ENCODE measurements at places on chromosomes 1 and 21.

DNA sequence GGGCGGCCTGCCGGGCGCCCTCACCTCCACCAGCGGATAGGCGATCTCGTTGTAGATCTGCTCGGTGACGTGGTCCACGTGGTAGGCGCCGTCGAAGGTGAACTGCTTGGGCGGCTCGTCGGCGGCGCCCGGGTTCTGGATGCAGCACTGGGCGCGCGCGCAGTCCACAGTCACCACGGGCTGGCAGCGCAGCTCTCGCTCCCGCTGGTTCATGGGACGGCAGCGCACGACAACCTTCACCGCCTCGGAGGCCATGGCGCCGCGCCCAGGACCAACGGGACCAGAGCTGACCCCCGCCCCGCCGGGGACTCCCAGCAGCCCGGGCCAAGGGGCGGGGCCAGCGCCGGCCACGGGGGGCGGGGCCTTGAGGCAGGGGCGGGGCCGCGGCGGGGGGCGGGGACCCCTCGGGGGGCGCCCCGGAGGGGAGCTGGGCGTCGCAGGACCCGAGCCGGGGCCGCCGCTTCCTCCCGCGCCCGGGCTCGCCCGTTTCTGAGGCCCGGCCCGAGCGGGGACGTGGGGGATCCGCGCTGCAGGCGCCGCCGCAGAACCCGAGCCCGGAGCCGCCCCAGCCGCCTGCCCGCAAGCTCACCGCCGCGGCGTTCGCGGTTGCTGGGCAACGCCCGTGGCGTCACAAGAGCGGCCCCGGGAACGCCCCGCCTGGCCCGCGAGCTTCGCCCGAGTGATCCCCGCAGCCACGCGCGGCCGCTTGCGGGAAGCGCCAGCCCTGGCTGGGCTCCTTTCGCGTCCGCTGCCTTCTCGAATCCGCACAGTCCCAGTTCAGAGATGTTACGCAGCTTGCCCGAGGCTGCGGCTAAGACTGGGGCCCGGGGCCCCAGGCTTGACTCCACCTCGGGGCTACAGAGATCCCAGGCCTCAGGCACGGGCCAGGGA, at the start of gene KIF17:
Gene KIF17 (minus strand): TSS at position 556 of the 891 bp plus-strand sequence. CDS start 301 bp downstream, at position 255.
- DNase-seq, result peak; percentile 68

- DNase-seq, result no peak
Observed at GRCh38 chr21:27467366-27467765, 500.5 kb upstream of the ADAMTS5 start.

DNA sequence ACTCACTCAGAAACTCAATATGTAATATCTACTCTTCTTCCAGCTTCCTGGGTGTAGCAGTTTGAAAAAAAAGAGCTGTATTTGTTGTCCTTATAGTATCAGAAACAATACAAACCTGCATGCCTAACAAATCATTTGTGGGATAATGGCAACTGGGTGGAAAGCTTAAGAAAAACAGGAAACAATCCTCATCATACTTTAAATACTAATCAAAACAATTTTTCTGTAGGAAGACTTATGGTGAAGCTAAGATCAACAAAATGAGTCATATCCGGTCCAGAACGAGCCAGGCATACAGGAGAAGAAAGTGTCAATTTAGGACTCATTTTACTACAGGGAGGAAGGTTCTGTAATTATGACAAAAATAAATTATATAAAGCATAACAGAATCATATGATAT, 181.8 kb upstream of the ADGRL4 start:
- peak; percentile 13 for DNase-seq

DNA sequence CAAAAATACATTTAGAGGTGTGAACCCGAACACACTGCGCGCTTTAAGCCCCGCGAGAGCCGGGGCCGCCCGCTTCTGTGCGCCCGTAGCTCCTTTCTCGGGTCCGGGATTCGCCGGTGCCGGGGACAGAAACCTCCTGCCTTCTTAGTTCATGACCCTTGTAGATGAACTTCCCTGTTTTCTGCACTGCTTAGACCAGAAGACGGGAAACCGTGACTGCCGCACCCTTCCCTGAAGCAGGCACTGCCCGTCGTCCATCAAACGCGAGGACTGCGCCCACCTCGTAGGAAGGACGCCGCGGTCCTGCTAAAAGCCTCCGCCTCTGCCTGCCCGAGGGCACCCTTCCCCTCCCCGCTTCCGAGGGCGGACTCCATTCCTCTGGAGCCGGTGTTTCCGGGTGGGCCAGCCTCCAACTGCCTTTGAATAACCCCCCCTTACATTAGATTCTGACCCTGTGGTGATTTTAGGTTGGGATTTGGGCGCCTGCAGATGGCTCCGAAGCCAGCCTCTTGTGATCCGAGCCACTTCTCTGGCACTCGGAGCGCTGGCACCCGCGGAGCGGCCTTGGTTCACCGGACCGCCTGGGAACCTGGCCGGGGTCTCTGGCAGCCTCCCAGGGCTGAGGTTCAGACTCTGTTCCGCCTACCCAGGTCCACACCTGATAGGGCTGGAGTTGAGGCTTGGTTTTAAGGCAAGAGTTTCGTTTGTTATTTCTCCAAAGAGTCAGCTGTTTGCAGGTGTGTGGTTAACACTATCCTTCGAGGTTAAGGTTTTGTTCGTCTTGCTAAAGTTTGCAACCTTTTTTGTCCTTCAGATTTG, 1.2 kb upstream of the PTTG1IP start:
- DNase-seq, result no peak

DNA sequence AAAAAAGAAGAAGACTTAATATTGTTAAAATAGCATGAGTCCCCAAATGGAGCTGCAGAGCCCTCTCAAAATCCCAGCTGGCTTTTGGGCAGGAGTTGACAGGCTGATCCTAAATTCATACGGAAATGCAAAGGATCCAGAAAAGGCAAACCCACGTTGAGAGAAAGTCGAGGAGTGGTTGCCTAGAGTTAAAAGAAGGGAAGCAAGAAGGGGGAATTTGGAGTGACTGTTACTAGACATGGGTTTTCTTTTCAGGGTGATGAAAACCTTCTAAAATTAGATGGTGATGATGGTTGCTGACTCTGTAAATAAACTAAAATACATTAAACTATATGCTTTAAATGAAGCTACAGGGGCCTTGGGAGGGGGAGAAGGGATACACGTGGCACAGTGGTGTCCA, 1.6 kb downstream of the DNMT3L start:
- DNase-seq, result no peak

- DNase-seq, result no peak
Observed at GRCh38 chr21:34170886-34171285, 97.5 kb downstream of the MRPS6 start.

- peak; percentile 46 for DNase-seq
Observed at GRCh38 chr1:204520834-204521709, 4.9 kb downstream of the MDM4 start.

DNA sequence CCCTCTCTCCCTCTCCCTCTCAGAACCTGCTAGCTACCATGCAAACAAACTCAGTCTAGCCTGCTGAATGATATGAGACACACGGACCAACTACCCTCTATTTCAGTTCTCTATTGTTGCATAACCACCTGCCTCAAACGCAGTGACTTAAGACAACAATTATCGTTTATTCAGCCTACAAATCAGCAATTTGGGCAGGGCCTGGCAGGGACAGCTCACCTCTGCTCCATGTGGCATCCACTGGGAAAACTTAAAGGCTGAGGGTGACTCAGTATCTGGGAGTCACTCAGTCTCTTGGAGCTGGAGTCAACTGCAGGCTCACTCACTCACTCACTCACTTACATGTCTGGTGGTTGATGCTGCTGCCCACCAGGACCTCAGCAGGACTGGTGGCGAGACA, 121.3 kb downstream of the SEC16B start:
- peak; percentile 60 for DNase-seq

GRCh38 chr1:27713869-27714513, 11.8 kb upstream of the FAM76A start:
- no peak for DNase-seq

DNA sequence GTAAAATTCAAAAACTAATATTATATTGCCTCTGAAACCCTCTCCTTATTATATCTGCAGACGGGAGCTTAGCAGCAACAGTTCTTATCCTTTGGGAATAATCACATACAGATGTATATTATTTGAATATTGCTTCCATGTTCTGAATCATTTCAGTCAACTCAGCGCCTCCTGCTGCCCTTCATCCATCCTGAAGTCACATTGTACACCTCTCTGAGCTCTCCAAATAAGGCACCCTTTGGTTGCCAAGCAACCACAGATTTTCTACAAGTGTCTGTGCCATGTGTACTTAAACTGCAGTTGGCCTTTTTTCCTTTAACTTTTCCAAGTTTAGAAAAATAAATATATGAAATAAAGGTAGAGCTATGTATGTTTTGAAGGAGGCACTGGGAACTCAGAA, 384.3 kb downstream of the LRRIQ3 start:
- DNase-seq, result peak; percentile 27

DNA sequence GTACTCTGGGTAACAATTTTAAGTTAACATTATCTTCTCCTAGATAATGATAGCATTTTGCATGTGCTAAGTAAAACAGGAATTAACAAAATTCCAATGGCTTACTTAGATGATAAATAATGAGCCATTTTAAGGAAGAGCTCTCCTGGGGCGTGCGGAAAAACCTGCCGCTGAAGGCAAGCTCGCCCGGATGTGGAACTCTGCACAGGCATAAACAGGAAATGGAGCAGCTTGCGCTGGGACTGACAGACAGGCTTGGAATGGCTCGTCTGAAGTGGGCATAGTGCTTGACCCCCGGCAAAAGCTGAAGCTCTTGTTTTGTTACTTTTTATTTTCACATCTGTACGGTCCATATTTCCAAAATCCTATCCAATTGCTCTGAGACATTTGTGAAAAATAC, 169.2 kb downstream of the ZNF281 start:
- no peak for DNase-seq

- no peak for DNase-seq
Observed at GRCh38 chr21:35216996-35217395, 167.9 kb upstream of the RUNX1 start.

DNA sequence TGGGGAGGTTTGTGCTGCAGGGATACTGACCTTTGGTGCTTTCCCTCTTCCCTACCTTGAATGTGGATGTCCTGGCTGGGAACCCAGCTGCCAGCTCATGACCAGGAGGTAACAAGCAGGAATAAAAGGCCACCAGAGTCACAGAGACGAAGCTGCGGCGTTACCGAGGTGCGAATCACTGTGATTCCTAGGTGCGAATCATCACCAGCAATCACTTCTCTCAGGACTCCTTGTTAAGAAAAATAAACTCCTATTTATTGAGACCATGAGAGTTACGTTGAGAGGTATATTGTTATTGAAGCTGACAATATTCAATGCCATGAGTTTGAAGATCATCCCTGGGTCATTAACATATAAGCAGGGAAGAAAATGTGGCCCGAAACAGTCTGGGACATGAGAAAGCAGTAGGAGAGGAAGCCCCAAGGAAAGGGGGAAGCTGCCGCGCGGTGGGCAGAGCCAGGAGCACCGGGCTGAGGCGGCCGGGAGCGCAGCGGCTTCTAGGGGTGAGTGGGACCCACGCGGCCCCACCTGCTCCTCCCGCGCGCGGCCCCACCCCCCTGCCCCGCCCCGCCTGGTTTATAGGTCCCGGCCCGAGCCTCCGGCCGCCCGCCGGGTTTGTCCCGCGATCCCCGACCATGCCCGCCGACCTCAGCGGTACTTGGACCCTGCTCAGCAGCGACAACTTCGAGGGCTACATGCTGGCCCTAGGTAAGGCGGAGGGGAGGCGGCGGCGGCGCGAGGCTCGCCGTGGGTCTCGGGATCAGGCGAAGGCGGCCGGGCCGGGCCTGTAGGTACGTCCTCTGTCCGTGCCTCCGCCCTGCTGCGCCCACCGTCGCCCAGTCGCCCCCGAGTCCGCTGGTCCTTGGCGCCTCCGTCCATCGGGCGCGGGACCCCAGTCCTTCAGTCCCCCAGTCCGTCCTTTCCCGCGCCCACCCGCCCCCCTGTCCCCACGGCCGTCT, at the start of gene RBP7:
Gene RBP7 (plus strand): TSS at position 605 of the 959 bp plus-strand sequence. CDS start 31 bp downstream, at position 636.
- no peak for DNase-seq

DNA sequence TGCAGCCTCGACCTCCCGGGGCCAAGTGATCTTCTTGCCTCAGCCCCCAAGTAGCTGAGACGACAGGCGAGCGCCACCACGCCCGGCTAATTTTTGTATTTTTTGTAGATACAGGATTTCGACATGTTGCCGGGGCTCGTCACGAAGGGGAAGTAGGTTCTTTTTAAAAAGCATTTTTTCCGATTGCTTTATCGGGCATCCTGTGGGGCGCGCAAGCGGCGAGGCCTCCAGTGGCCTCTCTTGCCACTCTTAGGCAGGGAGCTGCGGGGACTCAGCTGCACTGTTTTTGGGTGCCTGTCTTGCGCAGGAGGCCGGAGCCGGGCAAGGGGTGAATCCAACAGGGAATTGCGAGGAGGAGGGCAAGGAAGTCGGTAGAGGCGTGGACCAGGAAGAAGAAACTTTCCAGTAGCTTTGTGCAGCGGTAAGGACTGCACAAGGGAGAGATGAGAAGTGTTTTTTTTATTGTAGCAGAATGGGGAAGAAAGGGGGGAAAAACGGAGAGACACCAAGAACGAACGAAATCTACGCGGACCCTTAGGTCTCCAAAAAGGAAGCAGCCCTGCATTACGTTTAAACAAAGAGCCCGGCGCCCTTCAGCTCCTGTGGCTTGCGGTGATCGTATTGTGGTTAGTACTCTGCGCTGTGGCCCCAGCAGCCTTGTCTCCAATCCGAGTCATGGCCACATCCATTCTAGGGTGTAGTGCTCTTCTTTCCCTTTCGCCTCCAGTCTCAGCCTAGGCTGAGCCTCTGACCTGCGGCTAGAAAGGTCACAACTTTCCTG, 164.8 kb downstream of the PPIAL4G start:
- peak; percentile 20 for DNase-seq

DNA sequence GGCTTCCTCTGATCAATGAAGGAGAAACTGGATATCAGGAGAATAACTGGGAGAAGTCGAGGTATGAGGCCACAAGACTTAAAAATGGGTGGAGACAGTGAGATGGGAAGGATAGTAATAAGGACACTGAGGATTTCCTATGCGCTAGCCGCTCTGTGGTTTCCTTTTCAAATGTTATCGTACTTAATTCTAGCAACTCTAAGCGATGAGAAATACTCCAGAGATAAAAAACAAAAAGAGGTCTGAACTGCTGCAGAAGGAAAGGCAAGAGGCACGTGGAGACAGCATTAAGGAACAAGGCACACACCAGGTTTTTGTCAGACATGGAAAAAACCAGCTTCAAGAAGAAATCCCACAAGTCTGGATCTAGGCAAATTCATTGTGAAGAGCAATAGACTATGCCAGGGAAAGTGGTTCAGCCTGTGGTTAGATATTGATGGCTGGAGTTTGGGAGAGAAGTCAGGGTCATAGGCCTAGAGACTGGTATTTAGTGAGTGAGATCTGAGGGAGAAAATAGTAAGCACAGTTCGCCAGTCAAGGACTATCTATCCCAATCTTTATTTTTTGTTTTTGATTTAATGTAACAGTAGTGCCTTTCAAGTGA, 5.3 kb downstream of the CLCA2 start:
- peak; percentile 25 for DNase-seq

GRCh38 chr1:151819976-151820623, 11.5 kb downstream of the RORC start:
- no peak for DNase-seq

GRCh38 chr1:91201694-91202093, 179.9 kb upstream of the ZNF644 start:
- DNase-seq, result no peak

- peak; percentile 9 for DNase-seq
Observed at GRCh38 chr1:4741876-4742423, 87.5 kb downstream of the AJAP1 start.
